ENCODE measurements at places on chromosomes 2 and 18.

DNA sequence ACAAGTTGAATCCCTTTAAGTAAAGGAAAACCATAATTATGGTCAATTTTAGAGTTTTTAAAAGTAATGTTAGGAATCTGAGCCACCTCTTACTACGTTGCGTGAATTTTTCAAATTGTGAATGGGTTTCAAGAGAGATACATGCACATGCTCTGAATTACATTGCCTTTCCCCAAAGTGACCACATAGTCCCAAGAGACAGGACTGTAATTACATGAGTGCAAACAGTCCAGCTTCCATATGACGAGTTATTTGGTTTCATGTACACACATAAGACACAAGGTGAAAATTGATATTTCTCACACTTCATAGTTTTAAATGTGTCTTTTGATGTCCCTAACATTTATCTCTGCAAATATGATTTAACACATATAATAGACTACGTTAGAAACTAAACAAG lies 850.8 kb downstream of the LRP1B start:
- DNase-seq, result no peak

- no peak for DNase-seq
Observed at GRCh38 chr18:13067124-13067523, 76.0 kb downstream of the CEP192 start.

GRCh38 chr2:183723278-183723677 lies 599.0 kb downstream of the NUP35 start:
- DNase-seq, result no peak

DNA sequence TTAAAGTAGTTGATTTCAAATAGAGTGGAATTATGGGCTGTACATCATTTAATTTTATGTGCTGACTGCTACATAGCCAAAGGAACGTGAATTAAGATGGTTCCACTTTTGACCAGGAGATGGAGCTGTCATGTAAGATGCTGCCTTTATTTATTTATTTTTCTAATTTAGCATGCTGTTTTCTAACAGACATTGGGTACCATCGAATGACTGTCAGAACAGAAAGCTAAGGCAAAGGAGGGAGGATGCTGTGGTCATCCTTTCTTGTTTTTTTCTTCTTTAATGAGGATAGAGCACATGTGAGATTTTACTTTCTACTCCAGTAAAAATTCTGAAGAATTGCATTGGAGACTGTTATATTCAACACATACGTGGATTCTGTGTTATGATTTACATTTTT lies at the start of gene SCN2A:
SCN2A (plus strand) TSS at position 185 of the 400 bp plus-strand sequence. CDS start 56,410 bp downstream, outside the sequence.
- DNase-seq, result no peak

GRCh38 chr2:61238219-61239012 lies 76.4 kb downstream of the C2orf74 start:
- DNase-seq, result no peak

DNA sequence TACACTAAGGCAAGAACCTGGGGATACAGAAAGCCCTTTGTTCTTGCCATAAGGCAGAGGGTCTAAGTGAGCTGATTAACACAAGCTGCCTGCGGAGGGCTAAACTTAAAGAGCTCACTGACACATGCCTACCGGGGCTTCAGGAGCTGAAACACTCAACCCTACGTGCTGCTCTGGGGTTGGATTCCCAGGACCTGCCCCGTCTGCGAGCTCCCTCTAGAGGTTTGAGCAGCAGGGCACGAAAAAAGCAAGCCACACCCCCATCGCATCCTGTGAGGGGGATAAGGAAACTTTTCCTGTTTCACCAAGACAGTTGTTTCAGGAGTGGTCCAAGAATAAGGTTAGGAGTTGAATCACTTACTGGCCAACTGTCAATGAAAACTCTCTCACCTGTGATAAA lies 562.1 kb downstream of the TMX3 start:
- DNase-seq, result no peak

DNA sequence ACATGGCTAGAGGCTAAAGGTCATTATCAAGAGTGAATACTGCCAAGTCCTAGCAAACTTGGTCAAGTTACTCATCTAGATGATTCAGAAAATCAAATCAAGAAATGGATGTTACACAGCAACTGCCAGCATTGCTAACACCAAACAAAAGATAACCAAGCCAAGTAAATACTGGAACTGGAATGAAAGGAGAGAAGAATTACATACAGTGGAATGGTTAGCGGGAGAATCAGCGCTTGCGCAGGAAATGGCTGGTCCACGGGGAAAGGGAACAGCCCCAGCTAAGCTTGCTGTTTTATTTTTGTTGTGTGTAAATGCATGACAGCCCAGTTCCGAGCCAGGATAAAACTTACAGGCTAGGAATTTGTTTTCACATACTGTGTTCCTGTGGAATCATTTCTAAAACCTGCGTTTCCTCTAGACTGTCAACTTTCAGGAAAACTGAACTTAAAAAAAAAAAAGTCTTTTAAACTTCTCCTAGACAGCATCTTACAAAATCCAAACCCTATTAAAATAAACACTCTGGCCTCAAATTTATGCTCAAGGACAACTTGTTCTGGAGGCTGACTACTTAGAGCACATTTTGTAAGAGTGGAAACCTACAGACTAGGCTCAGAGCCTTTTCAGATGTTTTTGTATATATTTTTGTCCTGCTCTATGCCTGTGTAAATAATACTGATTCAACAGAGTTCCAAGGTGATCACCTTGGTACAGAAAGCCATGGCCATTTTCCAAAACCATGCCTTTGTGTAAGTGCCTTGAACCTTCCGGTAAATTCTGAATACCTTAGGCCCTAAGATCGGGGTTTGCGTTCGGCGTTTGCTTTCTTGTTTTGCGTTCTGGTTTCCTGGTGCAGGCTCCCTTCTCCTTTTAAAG lies 30.7 kb upstream of the TXNDC2 start:
- no peak for DNase-seq

- no peak for DNase-seq
Observed at GRCh38 chr2:211846714-211847113, 691.9 kb downstream of the ERBB4 start.

DNA sequence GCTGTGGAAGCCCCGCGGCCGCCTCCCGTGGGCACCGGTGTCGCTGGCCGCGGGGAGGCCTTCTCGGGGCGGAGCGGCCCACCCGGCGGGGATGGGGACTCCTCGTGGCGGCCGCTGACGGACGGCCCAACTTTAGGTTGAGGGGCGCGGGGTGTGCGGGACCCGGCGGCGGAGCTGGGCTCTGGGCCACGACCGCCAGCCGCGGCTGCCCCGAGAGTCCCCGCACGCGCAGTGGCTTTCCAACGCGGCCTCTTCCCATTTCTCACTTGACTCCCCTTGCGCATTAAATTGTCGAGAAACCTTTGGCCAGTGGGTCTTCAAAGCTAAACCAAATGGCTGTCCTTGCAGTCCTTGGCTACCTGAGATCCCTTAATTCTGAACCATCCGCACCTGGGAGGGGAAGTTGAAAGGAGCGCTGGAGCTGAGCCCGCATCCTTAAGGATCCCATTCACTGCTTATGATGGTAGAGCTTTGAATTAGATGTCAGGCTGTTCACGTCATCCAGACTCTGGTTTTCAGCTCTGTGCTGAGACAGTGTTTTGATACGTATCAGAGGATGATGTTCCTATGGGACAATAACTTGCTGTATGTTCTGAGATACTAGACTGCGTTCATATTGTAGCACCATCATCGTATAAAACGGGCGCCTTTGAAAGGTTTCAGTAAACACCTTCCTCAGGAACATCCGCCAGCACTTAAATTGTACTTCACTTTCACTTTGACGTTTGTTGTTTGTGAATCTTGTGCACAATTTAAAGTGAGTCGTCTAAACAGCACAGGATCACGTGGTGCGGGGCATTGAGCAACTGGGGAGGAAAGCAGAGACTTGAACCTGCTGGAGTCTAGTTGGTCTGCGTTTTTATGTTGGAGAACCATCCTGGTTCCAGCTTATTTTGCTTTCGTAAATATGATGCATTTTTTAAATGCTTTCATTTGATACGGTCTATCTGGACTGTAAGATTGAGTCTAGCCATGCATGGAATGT lies 874 bp downstream of the CLIP4 start:
- DNase-seq, result peak; percentile 36

- no peak for DNase-seq
Observed at GRCh38 chr2:55223958-55224760, 7.9 kb downstream of the CLHC1 start.

DNA sequence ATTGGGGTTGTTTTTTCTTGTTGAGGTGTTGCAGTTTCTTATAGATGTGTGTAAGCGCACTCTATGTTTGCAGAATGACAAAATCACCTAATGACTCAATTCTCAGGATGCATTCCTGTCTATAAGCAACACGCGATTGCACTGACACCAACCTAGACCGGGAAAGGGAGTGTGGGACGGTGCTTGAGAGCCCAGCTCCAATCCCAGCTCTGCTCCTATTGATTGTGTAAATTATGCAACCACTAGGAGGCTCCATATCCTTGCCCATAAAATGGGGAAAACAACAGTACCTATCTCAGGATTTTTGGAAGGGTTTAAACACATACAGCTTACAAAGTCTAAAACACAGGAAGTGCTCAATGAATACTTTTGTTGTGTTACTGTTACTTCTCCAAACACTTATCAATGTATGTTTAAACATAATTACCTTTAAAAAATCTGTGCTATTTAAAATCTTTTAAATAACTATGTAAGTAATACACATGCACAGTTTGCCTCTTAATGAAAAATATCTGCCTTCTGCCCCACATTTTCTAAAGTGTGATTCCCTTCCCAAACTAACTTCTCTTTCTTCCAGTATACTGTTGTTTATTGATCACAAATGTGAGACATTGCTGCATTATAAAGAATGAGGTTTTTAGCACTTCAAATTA lies 132.5 kb downstream of the SPHKAP start:
- DNase-seq, result no peak

GRCh38 chr2:2175381-2176090 lies 155.5 kb downstream of the MYT1L start:
- no peak for DNase-seq

- DNase-seq, result peak; percentile 39
Observed at GRCh38 chr2:232444409-232445148, 11.4 kb upstream of the ALPI start.

DNA sequence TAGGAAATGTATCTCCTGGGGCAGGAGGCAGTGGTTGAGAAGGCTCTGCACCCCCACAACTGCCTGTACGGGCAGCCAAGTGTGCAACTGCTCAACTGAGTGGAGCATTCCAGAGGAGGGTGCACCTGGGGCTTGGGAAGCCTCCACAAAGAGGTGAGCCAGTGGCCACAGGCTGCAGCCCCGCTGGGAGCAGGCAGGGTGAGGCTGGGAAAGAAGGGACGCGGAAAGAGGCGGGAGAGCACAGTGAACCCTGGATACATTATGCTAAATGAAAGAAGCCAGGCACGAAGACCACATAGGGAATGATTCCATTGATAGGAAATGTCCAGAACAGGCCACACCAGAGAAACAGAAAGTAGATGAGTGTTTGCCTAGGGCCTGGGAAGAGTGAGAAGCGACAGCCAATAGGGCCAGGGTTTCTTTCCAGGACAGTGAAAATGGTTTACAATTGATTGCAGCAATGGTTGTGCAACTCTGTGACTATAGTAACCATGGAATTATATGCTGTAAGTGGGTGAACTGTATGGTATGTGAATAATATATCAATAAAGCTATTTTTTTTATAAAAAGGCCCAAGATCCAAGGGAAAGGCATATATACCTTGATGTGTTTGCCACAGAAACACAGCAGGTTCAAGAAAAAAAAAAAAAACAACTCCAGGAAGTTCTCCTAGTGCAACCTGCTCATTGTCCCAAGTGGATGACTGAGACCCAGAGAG lies 82.4 kb downstream of the DDX1 start:
- DNase-seq, result no peak
